AG10803 (cell line): ENCODE measurements at places on chromosomes 16 and 17.

DNA sequence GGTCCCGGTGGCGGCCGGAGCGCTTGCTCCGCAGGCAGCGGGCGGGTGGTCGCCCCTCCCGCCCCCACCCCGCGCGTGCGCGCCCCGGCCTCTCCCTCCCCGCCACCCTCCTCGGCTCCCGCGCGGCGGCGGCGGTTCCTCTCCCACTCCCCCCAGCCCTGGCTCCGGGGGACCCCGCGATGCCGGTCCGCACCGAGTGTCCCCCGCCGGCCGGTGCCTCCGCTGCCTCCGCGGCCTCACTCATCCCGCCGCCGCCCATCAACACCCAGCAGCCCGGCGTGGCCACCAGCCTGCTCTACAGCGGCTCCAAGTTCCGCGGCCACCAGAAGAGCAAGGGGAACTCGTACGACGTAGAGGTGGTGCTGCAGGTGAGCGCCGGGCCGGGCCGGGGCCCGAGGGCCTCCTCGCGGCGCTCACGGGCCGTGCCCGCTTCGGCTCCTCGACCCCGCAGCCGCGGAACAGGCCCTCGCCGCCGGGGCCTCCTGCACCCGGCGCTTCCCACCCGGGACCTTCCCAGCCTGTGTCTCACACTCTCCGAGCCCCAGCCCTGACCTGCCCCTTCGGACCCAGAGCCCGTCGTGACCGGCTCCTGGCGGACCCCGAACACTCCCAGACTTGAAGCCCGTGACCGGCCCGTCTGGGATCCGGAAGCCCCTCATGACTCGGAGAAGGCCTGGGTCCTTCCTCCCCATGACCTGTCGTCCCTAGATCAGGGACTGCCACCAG is 490 bp downstream of the GID4 start:
- no peak for DNase-seq

DNA sequence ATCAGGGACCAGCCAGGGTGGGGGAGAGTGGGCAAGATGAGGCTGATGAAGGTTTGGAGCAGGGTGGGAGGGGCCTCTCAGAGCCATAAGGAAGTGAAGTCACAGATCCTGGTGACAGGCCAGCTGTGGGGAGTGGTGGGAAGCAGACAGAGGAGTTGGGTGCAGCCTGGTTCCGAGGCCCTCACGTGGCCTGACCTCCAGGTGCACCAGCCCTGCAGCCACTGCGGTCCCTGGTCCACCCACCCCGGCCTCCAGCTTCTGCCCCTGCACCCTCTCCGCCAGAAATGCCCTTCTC is 3.9 kb upstream of the ZFPM1 start:
- DNase-seq, result no peak

- DNase-seq, result no peak
Measured at GRCh38 chr17:65181237-65182061, 44.3 kb downstream of the RGS9 start.

- DNase-seq, result no peak
Measured at GRCh38 chr16:85631230-85631629, 18.1 kb downstream of the GSE1 start.

GRCh38 chr17:40695874-40696472 is 7.6 kb downstream of the KRT24 start:
- no peak for DNase-seq

GRCh38 chr16:63945806-63946205 is 1176.1 kb downstream of the CDH11 start:
- peak; percentile 5 for DNase-seq

DNA sequence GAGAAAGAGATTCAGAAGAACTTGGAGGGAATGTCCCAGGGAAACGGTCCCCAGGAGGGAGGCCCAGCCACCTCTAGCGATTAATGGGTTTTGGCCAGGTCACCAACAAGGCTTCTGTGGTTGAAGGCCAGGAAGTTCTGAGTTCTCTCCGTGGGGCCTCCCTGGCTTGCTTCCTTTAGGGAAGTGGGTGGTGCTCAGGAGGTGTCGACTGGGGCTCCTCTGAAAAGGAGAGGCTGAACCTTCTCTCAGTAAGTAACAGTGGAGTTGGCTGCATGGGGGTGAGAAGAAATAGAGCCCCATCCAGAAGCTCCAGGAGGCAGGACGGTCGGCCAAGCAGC is 77.1 kb upstream of the GSE1 start:
- DNase-seq, result peak; percentile 25

- DNase-seq, result no peak
Measured at GRCh38 chr17:79521225-79521624, 89.6 kb downstream of the RBFOX3 start.

GRCh38 chr16:84056933-84057332 is 14.3 kb upstream of the SLC38A8 start:
- DNase-seq, result no peak

- DNase-seq, result no peak
Measured at GRCh38 chr17:32854832-32855389, 22.0 kb downstream of the MYO1D start.

DNA sequence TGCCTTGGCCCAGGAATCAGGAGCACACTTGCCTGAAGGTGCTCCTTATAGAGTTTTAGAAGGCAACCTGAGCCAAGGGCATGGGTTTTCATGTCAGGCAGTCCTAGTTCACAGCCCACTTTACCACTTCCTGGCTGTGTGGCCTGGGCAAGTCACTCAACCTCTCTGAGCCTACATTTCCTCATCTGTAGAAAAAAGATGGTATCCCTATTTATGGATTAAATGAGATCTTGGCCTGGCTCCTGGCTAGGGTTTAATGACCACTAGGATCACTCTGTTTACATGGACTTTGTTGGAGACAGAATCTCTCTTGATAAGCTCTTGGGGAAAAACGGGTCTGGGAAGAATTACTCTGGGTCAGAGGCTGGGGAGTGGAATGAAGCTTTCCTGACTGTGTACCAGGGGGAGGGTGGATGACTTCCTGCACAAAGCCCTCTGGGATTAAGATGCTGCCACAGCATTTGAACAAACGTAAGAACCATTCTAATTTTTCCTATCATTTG is 2.3 kb downstream of the MT2A start:
- peak; percentile 54 for DNase-seq

DNA sequence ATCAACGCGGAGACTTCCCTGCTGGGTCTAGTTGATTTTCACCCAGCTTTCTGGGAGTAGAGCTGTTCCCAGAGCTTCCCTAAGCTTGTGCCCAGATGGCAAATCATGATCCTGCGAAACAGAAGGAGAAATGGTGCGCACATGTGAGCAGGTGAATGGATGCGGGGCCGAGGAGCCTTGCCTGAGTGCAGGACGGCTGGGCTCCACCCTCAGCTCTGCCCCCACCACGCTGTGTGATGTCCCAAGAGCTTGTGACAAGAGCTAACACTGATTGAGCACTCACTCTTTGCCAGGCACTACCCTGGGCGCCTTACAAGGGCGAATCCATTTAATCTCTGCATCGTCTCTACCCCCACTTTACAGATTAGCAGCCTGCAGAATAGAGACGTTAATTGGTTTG is 162.7 kb upstream of the RPL38 start:
- no peak for DNase-seq

DNA sequence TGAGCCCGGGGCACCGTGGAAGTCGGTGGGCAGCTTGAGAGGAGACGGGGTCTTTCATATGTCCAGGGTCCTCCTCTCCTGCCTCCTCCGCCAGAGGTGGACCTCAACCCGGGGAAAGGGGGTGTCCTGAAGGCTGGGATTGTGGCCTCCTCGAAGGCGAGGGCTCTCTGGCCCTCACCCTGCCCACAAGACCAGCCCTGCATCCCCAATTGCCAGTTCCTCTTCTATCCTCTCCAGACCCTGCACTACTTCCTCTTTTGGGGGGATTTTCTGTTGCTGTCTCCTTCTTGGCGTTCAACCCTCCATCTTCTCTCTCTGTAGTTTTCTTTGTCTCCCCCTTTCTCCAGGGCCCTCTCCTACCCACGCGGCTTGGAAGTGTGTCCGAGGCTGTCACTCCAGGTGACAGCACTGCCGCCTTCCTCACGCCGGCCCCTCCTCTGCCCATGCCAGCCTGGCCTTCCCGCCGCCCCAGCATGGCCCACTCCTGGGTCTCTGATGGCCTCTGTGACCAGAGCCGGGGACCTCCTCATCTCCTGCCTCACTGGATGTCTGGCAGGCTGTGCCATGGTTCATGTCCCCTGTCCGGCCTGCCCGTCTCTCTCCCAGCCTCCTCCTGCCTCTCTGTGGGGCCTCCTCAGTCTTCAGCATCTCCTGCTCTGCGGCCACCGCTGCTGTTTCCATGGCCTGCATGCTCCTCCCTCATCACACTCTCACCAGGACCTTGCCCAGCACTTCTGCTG is 2.4 kb upstream of the ITGAX start:
- no peak for DNase-seq

DNA sequence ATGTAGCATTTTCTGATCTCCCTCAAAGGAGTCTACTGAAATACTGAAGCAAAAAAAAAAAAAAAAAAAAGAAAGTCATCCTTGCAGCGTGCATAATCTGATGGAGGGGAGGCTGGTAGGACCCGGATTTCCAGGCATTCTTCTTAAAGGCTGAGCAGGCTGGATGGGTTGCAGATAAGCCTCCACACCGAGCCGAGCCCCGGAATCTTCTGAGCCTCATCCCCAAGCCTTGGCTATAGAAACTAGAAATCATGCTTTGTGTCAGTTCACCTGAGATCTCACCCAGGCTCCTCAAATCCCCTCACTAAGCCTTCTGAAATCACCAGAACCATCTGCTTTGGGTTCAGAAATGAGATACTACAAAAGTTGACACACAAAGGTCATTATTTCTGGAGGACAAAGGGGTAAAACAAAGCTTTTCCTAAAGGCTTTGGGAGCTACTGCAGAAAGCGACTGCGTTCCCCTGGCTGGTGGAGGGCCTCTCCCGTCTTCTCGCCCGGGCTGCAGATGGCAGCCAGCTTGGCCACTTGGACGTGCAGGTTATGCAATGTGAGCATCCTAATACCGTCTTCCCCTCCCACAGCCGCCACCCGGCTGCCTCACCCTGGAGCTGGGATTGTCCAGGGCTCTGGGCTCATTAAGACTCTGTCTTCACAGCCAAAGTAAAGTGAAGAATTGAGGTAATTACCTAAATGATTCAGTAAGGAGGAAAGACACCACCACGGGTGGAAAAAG is 4.7 kb upstream of the CACNG4 start:
- DNase-seq, result no peak

- peak; percentile 33 for DNase-seq
Measured at GRCh38 chr17:49741009-49741691, 22.8 kb downstream of the FAM117A start.

DNA sequence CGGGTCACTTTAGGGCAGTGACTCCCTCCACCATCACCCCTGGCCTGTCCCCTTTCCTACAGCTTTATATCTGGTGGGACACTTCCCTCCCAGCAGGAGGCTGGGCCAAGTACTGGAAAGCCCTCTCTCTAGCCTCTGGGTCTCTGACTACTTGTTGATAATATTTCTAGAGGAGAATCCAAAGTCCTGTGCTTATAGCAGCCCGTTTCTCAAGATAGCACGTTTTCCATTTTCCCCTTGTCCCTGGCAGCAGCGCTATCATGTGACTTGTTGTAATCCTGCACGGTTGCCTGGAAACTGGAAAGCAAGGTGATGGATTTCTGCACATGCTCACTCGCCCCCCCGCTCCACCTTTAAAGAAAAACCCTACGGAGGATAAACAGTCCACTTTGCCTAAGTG is 3.3 kb upstream of the AXIN2 start:
- no peak for DNase-seq

DNA sequence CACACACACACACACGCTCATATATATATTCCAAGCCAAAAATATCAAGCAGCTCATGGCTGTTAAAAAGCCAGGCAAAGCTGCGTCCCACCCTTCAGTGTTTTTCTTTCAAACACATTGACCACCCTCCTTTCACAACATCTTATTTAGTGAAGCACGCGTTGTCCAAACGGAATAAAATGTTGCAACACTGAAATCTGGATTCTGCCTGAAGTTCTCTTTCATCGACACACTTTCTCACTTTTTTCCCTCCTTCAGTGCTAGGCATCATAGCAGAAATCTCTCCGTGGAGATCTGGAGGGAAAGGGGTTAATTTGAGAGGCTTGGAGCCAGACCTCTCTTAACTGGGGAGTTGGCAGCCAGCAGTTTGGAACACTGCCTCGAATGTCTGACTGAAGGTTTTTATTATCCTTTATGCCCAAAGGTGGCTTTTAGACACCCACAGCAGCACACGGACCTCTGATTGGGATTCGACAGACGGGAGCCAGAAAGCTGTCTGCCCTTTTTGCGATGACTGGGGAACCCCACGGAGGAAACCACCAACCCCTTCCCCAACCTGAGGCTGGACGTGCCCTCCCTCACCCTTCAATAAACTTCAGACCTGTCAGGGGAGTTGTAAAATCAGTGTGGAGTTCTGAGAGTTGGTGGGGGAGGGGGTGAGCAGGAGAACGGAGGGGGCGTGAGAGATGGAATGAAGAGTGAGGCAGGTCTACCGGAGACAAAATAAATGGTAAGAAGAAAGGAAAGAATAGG is 833.6 kb upstream of the SOX9 start:
- peak; percentile 16 for DNase-seq

- no peak for DNase-seq
Measured at GRCh38 chr17:56305007-56305406, 151.7 kb downstream of the ANKFN1 start.

GRCh38 chr16:11462861-11463260 is 117.6 kb downstream of the RMI2 start:
- DNase-seq, result no peak

DNA sequence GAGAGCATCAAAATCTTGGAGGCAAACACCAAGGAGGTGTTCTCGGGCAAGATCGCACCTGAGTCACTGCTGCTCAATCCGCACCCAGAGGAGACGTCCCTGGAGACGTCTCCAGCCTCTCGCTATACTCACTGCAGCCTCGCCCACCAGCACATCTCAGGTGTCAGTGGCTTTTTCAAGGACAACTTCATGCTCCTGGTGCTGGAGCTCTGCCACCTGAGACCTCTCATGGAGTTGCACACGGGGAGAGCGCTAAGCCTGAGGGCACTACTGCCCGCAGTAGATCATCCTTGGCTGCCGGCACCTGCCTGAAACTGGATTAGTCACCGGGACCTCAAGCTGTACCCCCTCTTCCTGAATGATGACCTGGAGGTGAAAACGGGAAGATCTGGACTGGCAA is 2.6 kb upstream of the MBTPS1 start:
- no peak for DNase-seq

DNA sequence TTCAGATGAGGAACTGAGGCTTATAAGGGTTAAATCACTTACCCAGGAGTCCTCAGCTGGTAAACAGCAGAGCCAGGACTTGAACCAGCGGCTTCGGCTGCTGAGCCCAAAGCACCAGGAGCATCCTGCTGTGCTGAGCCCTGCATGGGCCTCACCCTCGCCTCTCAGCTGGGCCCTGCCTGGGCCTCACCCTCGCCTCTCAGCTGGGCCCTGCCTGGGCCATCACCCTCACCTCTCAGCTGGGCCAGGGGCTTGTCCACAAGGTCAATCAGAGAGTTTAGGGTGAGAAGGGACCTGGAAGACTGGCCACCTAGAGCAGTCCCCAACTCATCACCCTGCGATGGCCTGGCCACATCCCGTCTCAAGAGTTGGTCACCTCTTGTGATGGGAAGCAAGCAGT is 4.2 kb downstream of the STAC2 start:
- DNase-seq, result no peak
